Amygdala (tissue), 56 donors: ENCODE measurements at places on chromosomes 2 and 18.

DNA sequence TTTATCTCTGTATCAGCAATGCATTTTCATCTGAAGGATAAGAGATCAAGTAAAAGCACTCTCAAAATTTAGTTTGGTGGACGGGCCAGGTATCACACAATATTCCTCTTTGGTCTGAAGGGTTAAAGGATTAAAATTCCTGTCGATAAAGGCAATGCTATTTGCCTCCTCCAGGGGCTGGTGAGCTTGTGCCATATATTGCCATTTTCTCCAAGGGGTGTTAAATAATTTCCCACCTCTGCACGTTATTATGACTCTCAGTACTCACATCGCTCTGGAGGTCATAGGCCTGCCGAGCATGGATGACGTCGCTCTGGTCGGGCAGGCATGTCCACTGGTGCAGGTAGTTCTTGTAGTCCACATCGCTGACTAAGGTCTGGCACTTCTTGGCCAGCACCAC, 94.2 kb downstream of the NEB start:
- no peak for DNase-seq

- no peak for DNase-seq
These were observed 84.6 kb downstream of the PLCL1 start for GRCh38 chr2:197889041-197889440.

- no peak for DNase-seq
These were observed 117.1 kb downstream of the PRPF40A start for GRCh38 chr2:152600051-152600657.

GRCh38 chr2:106798826-106799552, 87.0 kb downstream of the ST6GAL2 start:
- no peak for DNase-seq

- DNase-seq: peak; percentile 78
These were observed at the start of gene ARPC2 for GRCh38 chr2:218216674-218217359. ARPC2 (plus strand) TSS chr2:218217189; CDS start chr2:218217471, 282 bp downstream.

GRCh38 chr2:98759338-98759737, 28.4 kb upstream of the MGAT4A start:
- no peak for DNase-seq

DNA sequence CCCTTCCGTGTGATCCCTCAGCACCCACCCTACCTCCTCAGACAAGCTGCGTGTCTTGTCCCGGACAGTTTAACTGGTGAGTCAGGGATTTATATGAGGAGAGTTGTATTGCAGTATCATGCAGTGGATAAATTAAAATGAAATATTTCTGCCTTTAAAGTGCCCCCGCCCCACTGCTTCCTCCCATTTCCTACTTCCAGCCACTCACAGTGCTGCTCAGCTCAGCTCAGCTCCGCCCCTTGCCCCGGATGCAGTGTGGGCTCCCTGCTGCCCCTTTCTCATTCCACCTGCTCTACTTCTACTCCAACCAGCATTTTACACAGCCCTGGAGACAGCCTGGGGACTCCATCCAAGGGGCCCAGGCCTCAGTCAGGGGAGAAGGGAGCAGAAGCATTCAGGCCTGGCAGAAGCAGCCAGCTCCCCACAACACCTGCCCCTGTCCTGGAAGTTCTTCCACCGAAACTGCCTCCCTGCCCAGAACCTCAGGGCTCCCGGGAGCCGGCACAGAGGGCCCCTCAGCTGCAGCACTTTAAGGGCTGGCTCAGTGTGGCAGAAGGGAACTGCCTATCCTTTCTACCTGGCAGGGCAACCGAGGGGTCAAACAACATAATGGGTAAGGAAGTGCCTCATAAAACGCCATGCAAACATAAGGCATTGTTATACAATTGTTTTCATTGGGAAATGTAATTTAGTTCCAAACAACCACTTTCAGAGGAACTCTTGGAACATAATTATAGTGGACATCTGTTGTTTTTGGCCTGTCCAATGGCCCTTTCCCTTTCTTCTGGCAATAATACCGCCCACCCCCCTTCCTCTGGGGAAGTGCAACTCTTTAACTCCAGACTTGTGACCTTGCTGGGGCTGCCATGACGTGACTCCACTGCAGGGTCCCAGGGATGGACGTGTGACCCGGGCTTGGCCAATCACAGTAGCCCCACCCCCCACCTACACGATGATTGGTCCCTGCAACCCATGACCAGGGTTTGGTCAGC, 102.3 kb downstream of the LIPG start:
- no peak for DNase-seq

GRCh38 chr2:73939419-73939818, 12.7 kb downstream of the DGUOK start:
- no peak for DNase-seq

- no peak for DNase-seq
These were observed 189.0 kb downstream of the PRKCE start for GRCh38 chr2:45840481-45840880.

DNA sequence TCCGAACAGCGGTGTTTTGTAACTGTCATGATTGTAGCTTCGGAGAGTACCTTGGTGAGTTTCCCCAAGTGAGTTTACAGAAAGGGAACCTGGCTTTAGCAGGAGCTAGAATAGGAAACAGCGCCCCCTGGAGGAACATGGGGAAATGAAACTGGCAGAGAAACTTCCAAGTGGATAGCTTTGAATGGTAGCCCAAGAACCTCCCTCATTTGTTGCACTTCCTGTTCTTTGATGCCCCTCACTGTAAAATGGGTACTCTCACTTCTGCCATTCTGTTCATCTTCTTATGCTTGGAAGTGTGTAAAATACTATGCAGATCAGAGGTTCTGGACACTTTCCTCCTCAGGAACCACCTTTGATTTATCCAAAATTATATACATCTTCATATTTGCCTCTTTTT, 36.2 kb downstream of the CHST10 start:
- peak; percentile 41 for DNase-seq

DNA sequence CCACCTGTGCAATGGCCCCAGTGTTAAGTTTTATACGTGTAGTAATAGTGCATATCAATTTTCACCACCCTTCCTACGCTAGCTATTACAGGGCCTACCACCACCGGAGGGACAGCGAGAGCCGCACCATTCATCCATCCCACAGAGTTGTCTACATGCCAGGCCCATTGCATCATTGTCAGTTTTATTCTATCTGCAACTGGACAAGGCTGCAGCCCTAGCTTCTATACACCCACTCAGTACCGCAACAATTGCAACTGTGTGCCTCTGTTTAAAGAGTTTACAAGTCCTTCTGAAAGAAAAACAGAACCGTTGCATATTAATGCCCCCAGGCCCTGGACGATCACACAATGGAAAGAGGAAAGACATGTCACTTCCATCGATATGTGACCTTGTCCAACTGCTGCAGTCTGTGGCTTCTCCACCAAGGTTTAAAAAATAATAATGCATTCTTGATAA, 58.6 kb downstream of the ZEB2 start:
- peak; percentile 78 for DNase-seq

GRCh38 chr2:119494163-119494790, 30.0 kb downstream of the SCTR start:
- no peak for DNase-seq

- DNase-seq: no peak
These were observed 107.5 kb upstream of the FSHR start for GRCh38 chr2:49261781-49262180.

GRCh38 chr2:157125685-157126084, 131.8 kb upstream of the GALNT5 start:
- no peak for DNase-seq

DNA sequence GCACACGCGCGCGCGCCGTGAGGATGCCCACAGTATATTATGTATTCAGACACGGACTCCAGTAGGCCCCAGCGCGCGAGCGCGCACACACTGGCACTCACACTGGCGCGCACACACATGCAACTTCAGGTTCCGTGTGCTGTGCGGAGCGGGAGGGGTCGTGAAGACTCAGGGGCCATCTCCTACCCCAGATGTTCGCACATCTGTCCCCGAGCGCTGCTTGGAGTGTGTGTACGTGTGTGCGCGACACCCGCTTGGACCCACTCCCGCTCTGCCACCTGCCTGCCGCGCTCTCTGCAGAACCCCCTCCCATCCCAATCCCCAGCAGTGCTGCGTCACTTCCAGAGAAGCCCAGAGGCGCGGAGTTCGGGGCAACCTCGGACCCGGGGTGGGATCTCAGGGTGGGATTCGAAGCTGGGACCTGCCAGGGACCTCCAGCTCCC, 2.6 kb downstream of the NRP2 start:
- DNase-seq: no peak

DNA sequence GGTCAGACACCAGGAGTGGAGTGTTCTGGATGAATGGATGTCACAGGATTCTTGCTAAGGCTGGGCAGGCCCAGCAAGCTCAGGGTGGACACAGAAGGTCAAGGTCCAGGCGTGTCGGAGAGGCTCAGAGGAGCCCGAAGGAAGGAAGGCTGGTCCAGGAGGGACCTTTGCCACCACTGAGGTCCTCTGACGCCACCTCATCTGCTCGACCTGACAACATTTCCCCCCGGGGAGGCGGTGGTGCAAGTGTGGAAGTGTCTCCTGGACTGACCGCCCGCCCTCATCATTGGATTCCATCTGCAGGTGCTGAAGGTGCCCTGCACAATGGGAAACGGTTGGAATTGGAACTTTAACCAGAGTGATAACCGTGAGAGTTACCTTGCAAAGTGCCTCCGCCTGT, 124.6 kb downstream of the RTP5 start:
- no peak for DNase-seq

GRCh38 chr2:85786444-85786843, 32.7 kb downstream of the ATOH8 start:
- DNase-seq: no peak

GRCh38 chr2:25692143-25692542, 18.8 kb upstream of the DTNB start:
- no peak for DNase-seq

DNA sequence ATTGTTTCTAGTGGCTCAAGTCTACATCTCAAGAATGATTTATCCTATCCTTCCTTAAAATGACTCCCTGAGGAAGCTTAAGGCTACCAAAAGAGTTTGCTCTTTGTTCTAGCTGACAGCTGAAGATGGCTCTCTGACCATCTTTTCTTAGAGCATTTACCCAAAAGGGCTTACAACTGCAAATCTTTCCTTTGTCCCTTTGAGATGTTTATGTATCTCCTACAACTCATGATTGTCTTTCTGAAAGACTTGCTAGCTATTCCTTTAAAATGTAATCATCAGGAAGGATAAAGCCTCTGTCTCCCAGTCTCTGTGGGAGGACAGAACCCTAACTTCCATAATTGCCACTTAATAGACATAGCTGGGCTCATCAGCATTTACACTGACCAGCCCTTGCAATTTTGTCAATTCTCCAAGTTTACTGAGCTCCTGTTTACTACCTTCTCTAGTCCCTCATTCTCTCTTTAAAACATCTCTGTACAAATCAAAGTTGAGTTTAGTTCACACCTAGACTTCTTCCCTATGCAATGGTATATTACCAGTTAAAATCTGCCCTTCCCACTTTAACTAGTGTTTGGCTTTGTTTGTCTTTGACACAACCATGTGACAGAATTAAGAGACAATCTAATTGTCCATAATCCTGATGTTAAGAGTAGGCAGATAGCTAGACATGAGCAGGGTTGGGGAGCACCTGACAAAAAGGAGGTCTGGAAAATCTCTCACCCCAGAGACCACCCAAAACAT, 188.2 kb downstream of the PTH2R start:
- DNase-seq: no peak

GRCh38 chr18:57603871-57604270, 17.4 kb upstream of the FECH start:
- DNase-seq: no peak

DNA sequence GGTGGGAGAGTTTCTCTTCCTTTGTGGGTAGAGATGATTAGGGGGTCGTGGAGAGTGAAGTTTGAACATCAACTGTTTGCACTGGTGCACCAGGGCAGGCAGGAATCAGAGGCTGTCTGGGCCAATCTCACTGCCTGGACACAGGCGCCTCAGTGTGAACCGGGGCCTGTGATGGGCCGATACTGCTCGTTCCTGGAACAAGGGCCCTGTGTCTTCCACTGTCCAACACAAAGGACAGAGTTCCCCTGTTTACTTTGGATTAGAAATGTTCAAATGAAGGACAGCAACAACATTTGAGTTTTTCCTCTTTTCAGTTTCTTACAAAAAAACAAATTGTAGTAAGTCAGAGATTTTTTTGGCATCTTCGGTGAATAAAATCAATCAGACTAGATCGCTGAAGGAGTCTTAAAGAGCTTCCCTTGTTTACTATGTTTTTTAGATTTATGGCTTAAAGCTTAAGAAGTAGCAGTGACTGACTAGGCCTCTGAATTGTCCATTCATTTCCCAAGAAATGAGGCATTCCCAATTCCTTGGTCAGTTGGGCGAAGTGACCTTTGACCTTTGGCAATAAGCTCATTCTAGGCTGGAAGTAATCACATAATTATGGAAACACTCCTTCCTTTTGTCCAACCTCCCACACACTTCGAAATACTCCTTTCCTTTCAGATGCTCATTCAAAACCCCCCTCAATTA, 11.6 kb upstream of the TGFA start:
- DNase-seq: peak; percentile 46

GRCh38 chr18:58814317-58814716, 50.4 kb upstream of the ZNF532 start:
- DNase-seq: no peak
